ENCODE measurements at places on chromosomes 1 and 21.
A peak's percentile ranks its signal among the peaks of the same experiment; 100 is the strongest.

DNA sequence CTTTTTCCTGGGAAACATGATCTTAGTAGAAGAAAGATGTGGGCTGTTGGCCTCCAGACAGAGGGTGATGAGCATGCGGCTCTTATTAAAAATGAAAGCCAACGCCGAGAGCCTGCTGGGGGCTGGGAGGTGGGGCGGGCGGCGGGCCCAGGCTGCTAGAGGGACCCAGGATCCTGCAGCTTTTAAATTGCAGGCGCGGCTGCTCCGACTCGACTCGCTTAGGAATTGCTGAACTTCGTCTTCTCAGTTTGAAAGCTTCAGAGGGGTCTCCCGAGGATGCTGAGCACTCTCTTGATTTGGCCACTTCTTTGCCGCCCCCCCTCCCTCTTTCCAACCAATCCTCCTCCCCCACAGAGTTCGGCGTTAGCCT, 1.2 kb downstream of the AGPAT3 start:
- DNase-seq, result peak; percentile 52

GRCh38 chr1:220269036-220269435, 3.2 kb downstream of the RAB3GAP2 start:
- no peak for DNase-seq

- DNase-seq, result no peak
Measured at GRCh38 chr1:158177700-158178450, 2.8 kb upstream of the CD1D start.

GRCh38 chr1:213761845-213762407, 225.8 kb upstream of the PROX1 start:
- DNase-seq, result peak; percentile 16

DNA sequence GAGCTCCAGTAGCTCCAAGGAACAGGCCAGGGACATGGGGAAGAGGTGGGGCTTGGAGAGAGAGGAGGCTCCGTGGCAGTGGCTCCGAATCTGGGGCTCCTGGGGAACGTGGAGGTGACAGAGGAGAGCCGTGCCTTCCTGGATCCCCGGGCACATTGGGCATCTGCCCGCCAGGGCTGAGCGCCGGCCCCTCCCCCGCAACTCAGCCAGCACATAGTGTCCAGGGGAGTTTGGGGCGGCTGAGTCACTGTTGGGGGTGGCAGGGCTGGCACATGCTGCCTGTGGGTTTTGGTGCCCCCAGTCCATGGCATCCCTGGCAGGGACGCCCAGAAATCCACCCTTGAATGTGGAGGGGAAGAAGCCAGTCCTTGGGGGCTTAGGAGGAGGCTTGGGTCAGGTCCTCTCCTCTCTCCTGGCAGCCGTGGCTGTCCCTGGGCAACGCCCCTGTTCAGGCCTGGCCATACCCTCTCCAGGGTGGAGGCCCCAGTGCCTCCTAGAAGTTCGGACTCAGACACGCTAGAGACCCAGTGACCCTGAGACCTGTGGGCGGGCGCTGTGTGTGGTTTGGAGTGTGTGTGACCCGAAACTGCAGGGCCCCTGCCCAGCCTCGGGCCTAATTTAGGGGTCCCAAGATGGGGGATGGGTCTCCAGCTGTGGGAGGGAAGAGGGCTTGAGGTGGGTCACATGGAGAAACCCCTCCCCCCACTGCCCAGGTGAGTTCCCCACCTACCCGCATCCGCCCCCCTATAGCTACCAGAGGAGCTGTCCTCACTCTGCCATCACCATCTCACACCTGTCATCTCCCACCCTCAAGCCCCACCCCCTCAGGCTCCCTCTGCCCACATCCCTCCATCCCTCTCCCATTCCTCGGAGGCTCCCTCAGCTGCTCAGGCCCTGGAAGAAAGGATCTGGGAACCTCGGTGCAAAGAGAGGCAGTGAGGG, 1.6 kb downstream of the HSPB7 start:
- no peak for DNase-seq

DNA sequence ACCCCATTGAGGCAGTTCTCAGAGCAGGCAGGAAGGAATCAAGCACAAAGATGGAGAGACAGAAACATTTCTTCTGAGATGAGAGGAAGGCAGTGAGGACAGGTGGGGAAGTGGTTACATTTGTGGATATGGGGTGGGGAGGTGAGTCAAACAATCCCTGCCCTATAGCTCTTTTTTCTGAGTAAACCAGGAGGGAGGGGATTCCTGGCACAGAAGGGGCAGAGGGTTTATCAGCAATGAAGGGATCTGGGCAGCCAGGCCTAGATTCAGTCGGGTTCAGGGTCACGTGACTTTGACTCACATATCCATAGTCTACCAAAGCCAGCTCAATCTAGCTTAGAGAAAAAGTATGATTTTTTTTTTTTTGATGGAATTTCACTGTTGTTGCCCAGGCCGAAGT, 15.7 kb upstream of the PHC2 start:
- DNase-seq, result no peak

DNA sequence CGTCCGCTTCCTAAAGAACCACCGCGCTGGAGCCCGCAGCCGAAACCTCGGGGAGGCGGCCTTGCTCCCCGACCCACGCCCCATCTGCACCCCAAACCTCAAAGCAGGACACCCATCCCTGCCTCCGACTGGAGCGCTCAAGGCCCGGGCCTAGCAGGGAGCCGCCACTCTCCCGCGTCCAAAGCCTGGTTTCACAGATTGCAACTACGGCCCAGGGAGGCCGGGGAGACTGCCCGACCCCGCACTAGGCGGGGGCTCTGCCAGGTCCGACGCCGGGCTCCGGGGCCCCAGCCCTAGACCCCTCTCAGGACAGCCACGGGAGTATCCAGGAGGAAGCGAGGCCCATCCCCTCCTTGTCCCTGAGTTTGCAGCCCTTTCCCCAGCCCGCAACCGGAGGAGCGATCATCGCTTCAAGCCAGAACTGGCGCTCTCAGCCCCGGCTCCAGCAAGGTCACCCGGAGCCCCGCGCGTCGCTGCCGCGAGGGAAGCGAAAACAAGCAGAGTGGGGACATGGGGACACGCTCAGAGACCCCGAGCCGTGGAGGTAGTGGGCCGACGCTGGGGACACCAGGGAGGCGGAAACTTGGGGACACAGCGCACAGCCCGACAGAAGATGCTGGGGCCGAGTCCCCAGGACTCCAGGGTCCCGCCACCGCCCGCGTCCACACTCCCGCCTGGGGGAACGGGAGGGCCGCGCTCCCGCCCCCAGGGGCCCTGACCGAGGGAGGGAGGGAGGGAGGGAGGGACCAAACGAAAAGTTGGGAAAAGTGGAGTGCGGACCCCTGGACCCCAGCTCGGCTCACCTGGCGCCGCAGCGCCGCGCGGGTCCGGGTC, 433 bp downstream of the TMEM200B start:
- no peak for DNase-seq

GRCh38 chr1:95117207-95118066, at the start of gene TLCD4:
TLCD4 (plus strand) TSS chr1:95117355; CDS start chr1:95143902, 26,547 bp downstream.
- no peak for DNase-seq

- no peak for DNase-seq
Measured at GRCh38 chr1:59701376-59701775, 113.4 kb upstream of the HOOK1 start.

GRCh38 chr1:219741011-219741970, 128.4 kb upstream of the ZC3H11B start:
- DNase-seq, result no peak

GRCh38 chr1:183293241-183293640, 107.2 kb downstream of the LAMC2 start:
- no peak for DNase-seq

- DNase-seq, result no peak
Measured at GRCh38 chr1:242240691-242241090, 241.8 kb upstream of the MAP1LC3C start.

- DNase-seq, result no peak
Measured at GRCh38 chr1:153428073-153428638, 11.8 kb downstream of the S100A7A start.

DNA sequence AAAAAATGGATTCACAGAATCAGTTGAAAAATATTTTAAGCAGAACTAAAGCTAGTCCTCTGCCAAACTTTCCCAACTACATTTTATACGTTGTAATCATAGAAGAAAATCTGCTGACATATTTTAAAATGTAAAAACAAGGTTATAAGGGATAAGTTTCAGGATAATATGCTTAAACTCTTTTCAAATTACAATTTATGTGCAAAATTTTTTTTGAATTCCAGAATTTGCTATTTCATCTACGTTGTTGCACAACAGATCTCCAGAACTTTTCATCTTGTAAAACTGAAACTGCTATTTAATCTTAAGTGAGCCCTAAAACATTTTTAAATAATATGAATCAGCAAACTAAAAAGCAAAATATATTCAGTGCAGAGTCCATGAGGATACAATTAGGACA, 5.9 kb downstream of the EDEM3 start:
- DNase-seq, result no peak

GRCh38 chr21:38439957-38440356, 58.3 kb downstream of the ERG start:
- DNase-seq, result no peak

- no peak for DNase-seq
Measured at GRCh38 chr1:42756956-42757891, 9.6 kb downstream of the P3H1 start.

DNA sequence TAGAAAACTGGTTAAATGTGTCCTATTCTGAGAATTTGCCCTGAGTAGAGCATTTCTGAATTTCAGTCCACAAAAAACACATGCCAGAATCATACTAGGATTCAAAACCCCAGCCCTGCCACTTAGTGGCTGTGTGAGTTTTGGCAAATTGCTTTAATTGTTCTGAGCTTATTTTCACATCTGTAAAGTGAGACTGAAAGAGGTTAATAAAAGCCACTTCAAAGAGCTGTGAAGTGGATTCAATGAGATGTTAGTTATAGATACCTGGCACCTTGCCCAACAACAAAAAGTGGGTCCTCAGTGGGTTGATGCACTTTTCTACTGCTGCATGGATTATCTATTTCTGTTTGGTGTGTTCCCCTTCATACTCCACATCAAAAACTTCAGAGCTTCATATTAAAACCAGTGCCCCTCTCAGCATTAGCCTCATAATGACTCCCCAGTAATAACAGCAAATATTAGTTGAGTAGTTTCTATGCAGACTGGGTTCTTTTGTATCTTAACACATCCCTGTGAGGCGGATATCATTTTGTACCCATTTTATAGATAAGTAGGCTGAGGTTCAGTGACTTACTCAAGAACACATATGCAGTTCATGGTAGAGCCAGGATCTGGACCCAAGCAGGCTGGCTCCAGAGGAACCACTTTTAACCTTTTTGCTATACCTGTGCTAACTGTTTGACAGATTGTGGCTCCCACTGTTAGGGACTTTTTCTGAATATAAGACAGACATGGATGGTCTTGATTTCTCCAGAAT, 14.2 kb upstream of the ADORA3 start:
- no peak for DNase-seq

DNA sequence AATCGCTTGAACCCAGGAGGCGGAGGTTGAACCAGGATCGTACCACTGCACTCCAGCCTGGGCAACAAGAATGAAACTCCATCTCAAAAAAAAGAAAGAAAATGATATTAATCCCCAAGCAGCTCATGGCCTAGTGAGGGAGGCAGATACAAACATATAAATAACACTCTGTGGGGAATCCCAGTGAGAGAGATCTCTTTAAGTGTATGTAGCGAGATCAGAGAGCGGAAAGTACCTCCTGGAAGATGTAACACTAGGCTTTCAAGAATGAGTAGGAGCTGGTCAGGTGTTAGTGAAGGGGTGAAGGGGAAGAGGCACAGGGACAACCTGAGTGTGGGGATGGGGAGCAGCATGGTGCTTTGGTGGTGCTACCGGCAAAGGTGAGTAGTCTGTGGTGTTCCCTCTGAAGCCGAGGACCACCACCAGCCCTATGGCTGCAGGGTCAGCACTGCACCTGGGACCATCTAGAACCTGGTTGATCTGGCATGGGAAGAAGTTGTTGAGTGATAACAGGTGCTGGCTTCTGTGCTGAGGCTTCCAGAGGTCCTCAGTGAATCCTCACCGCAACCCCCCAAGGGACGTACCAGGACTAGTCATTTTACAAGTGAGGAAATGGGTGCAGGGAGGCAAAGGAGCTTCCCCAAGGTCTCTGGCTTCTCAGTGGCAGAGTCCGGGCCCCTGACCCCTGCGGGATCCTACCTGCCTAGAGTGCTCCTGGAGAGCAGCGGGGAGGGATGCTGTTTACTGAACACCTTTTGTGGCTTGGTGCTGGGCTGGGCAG, 367.6 kb upstream of the VAMP3 start:
- no peak for DNase-seq

GRCh38 chr1:163296504-163297263, 25.1 kb upstream of the NUF2 start:
- no peak for DNase-seq

DNA sequence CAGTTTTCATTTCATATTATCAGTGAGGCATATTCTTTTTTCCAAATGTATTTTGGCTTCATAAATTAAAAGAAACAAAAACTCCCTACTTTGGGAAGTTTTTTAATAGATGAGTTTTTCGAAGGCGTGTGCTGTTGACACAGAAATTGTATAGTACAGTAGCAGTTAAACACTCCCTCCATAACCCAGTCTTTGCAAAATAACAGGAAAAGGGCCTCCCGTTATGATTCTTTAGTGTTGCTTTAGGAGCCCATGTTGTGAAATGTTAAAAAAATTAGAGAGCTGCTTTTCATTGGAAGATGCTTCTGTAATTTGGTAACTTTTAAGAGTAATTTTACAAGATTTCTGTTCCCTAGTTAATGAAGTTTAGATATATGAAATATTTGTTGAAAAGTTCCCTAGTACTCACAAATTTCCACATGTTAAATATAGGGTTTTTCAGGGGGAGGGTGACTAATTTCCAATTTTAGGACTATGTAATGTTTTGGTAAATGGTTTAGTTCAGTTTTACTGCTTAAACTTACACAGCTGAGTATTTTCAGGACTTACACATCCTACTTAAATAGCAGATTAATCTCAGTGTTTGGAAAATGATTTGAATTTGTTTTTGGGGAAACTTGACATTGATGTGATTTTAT, 2.0 kb downstream of the CAMSAP2 start:
- DNase-seq, result no peak

GRCh38 chr21:43347461-43348169, 79.3 kb downstream of the SIK1 start:
- no peak for DNase-seq

DNA sequence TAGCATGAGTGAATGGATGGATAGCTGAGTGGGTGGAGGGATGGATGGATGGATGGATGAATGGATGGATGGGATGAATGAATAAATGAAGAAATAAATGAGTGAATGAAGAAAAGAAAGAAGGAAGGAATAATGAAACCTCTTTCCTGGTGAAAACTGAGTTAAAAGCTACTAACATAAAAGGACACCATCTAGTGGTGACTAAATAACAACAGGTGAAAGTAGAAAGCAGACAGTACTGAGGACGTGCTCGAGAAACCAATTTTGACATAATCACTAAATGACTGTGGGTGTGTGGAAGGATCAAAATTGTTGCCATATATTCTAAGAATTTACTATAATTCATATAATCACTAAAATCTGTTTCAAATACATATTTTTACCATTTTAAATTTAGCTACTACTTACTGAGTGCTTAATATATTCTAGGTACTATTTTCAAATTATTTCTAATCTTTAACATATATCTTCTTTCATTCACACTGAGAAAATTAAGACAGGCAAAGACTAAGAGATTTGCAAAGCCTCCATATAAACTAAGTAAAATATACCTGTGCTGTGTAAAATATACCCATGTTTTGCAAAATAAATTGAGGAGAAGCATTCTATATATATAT, 522.9 kb downstream of the LRRIQ3 start:
- DNase-seq, result no peak

All from stimulated activated CD4-positive, alpha-beta T cell treated with anti-CD3 and anti-CD28 coated beads, Interleukin-4, amount 100 ng/mL, for 48 hours (primary cell).